ENCODE measurements at places on chromosomes 4 and X.

GRCh38 chrX:17414027-17414658, 39.1 kb downstream of the NHS start:
- no peak for DNase-seq
- no peak overlapping the region for H3K4me3 ChIP-seq
- H3K27ac ChIP-seq = no peak overlapping the region
- no peaks in the 10 kb centered on the region for H3K36me3 ChIP-seq
- H3K4me1 ChIP-seq = no peaks in the 10 kb centered on the region
- H3K27me3 ChIP-seq = no peaks in the 10 kb centered on the region

GRCh38 chrX:136262812-136263315, 11.7 kb upstream of the MAP7D3 start:
- no peak overlapping the region for H3K4me3 ChIP-seq
- H3K27ac ChIP-seq = peak overlapping the region; percentile 73
- H3K4me1 ChIP-seq = peaks cover 19% of the 10 kb centered on the region

- peaks cover 20% of the 10 kb centered on the region for H3K4me1 ChIP-seq
- H3K27me3 ChIP-seq = peaks cover 8% of the 10 kb centered on the region
Observed at GRCh38 chrX:103254171-103254824, 657 bp downstream of the TCEAL8 start.

- H3K27me3 ChIP-seq = no peaks in the 10 kb centered on the region
- no peaks in the 10 kb centered on the region for H3K36me3 ChIP-seq
- no peak overlapping the region for H3K27ac ChIP-seq
- no peak overlapping the region for H3K4me3 ChIP-seq
Observed at GRCh38 chr4:41590591-41590990, 52.6 kb downstream of the LIMCH1 start.

- peaks cover 4% of the 10 kb centered on the region for H3K4me1 ChIP-seq
- H3K27me3 ChIP-seq = peaks cover 49% of the 10 kb centered on the region
- H3K27ac ChIP-seq = peak within 1 kb of the TSS; percentile 4
- H3K36me3 ChIP-seq = no peaks in the 10 kb centered on the region
- no peak within 1 kb of the TSS for H3K4me3 ChIP-seq
Observed at GRCh38 chr4:65670331-65671031, at the start of gene EPHA5. Gene EPHA5, minus strand, starts transcription at chr4:65670489. Its CDS starts 747 bp downstream, at chr4:65669742.

GRCh38 chr4:6955261-6955911, 45.8 kb downstream of the TBC1D14 start:
- H3K27me3 ChIP-seq = no peaks in the 10 kb centered on the region
- no peak for DNase-seq
- no peaks in the 10 kb centered on the region for H3K36me3 ChIP-seq
- H3K4me1 ChIP-seq = peaks cover 24% of the 10 kb centered on the region

- no peaks in the 10 kb centered on the region for H3K4me1 ChIP-seq
- H3K36me3 ChIP-seq = no peaks in the 10 kb centered on the region
- no peak overlapping the region for H3K4me3 ChIP-seq
Observed at GRCh38 chrX:87578978-87579377, 61.4 kb downstream of the KLHL4 start.

- no peaks in the 10 kb centered on the region for H3K27me3 ChIP-seq
- H3K4me1 ChIP-seq = peaks cover 63% of the 10 kb centered on the region
- peak overlapping the region; percentile 97 for H3K27ac ChIP-seq
- peaks cover 4% of the 10 kb centered on the region for H3K36me3 ChIP-seq
Observed at GRCh38 chr4:56757821-56758411, 63.6 kb downstream of the SPINK2 start.

- peaks cover 28% of the 10 kb centered on the region for H3K4me1 ChIP-seq
- no peak for DNase-seq
- H3K27ac ChIP-seq = peak overlapping the region; percentile 80
Observed at GRCh38 chr4:153205757-153206156, 1.5 kb downstream of the TRIM2 start.

- H3K27me3 ChIP-seq = peaks cover 2% of the 10 kb centered on the region
- no peak overlapping the region for H3K4me3 ChIP-seq
- no peaks in the 10 kb centered on the region for H3K4me1 ChIP-seq
- no peaks in the 10 kb centered on the region for H3K36me3 ChIP-seq
- no peak overlapping the region for H3K27ac ChIP-seq
Observed at GRCh38 chr4:47278631-47279030, 184.9 kb downstream of the COMMD8 start.

DNA sequence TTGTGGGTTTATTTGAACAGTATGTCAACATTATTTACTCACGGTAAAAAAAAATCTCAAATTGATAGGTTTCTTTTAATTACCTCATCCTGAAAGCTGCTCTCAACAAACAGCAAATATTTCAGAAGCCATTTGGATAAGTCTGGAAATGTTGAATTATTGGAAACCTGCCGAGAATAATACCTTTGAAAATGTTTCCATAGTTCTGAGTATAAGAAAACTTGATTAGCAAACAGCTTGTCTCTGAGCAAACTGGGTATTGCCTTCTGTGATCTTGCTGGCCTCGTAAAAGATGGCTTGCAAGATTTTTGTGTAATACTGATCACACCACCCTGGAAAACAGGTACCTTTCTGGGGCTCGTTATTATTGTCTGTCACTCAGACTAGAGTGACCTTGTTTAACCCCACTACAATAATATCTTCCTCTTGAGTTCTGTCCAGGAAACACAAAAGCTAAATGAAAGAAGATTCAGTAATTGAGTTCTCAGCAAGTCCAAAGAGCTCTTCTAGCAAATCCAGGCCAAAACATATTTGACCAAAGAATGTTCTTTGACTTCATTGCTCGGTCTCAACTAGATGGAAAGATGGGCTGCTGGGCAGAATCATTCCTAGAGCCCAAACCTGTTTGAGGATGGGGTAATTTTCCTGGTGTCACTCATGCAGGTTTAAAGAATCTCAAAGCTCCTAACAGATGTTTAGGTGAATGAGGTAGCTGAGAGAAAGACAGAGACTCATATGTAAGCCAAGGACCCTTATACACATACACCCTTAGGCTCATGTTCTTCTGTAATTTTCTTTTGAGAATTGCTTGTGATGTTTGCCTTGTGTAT, 255.6 kb upstream of the JADE1 start:
- peaks cover 13% of the 10 kb centered on the region for H3K4me1 ChIP-seq
- DNase-seq = no peak
- peak overlapping the region; percentile 93 for H3K27ac ChIP-seq
- H3K27me3 ChIP-seq = peaks cover 23% of the 10 kb centered on the region
- peak overlapping the region; percentile 92 for H3K4me3 ChIP-seq

DNA sequence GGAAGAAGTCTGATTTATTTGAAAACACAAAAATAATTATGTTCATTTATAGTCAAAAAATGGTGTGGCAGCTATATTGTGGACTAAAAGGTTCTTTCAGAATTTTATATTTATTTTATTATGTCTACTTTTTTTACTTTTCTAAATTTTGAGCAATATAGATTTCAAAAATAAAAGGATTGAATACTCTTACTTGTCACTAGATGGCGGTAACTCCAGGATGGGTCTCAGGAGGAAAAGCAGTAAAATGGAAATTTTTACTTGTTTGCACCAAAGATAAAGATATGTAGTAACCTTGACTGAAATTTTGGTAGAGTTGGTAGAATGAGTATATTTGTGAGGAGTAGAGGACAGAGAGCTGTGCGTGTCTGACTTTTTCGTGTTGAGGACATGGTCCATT, 14.5 kb upstream of the DACH2 start:
- DNase-seq = no peak
- H3K27ac ChIP-seq = no peak overlapping the region
- H3K27me3 ChIP-seq = no peaks in the 10 kb centered on the region
- H3K4me1 ChIP-seq = no peaks in the 10 kb centered on the region

GRCh38 chr4:74431113-74431826, 13.7 kb upstream of the AREG start:
- no peak overlapping the region for H3K27ac ChIP-seq
- H3K4me1 ChIP-seq = no peaks in the 10 kb centered on the region
- H3K4me3 ChIP-seq = no peak overlapping the region
- no peak for DNase-seq
- no peaks in the 10 kb centered on the region for H3K36me3 ChIP-seq

DNA sequence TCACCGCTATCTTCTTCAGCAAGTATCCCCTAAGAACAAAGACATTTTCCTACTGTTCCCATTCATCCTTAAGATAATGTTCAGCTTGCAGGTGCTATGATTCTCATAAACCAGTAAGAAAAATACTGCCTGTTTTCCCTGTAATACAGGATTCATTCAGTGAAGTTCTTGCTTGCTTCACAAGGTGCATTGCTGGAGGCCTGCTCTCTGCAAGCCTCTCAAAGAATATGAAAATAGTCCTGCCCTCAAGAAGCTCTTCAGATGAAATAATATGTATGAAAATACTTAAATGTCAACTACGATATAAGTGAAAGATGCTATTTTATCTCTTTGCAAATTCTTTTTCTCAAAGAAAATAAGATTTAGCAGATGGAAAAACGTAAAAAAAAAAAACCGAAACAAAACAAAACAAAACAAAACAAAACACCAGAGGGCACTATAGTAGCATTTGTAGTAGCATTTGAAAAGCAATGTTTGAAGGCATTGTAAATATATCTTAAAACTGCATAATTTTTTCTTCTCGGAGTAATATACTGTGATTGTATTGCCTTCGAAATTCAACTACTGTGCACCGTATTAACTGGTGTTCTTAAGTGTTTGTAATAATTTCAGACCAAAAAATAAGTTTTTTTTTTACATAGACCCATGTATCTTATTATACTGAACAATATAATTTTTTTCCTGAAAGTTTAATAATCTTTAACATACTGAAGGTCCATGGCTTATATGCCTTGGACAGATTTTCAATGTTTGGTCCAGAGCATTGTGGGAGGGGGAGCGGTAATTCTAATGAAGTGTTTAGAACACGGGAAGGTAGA, 26.0 kb downstream of the ADH4 start:
- H3K4me3 ChIP-seq = no peak overlapping the region
- no peak overlapping the region for H3K27ac ChIP-seq
- DNase-seq = no peak
- no peaks in the 10 kb centered on the region for H3K4me1 ChIP-seq

GRCh38 chrX:124736553-124737270, 390.3 kb downstream of the SH2D1A start:
- DNase-seq = peak; percentile 81
- H3K27ac ChIP-seq = peak overlapping the region; percentile 95
- peaks cover 15% of the 10 kb centered on the region for H3K36me3 ChIP-seq

DNA sequence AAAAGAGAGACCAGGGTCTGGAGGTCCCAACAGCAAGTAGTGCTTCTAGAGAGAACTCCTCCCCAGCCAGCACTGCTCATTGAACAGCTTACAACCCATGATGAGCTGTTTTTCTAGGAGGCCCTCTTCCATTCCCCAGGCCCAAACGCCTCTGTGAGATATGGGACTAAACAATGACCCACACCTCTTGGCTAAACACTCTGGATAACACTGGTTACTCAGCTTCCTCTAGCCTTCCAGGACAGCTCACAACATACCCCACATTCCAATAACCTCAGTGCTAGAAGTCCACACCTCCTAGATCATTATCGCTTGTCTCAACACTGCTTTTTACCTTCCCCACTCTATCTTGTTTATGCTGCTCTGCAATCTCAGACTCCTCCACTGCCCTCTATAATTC, 35.4 kb upstream of the PGRMC2 start:
- H3K36me3 ChIP-seq = no peaks in the 10 kb centered on the region
- no peaks in the 10 kb centered on the region for H3K4me1 ChIP-seq
- H3K27me3 ChIP-seq = no peaks in the 10 kb centered on the region
- no peak overlapping the region for H3K27ac ChIP-seq
- no peak for DNase-seq

DNA sequence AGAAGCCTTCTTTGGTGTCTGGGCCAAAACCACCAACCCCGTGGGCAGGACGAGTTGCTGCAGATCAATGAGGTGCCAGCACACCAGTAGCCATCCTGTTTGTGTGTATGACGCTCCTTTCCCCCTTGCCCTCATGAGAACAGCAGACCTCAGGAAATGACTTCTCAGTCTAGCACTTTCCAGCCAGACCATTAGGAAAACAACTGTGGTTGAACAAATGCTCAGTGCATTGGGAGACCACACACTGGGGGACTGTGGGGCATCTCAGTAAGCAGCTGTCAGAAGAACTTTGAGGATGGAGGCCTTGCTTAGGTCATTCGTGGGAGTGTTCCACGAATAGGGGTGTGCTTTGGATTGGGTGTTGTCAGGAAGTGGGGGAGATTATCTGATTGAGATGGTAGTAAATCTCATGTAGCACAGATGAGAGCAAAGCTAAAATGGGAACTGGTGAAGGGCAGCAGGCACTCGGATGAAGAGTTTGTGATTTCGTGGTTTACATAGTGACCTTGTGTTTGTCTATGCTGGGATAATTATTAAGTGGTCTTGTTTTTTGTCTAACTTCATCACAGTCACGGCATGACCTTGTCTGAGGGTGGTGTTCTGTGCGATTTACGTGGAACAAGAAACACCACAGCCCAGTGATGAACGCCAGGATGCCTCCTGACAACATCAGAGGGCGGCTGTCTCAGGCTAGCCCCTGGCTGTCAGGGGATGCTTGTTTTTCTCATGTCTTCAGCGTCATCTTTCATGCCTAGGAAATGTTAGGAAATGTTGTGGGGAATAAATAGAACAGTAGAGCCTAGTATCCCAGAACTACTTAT, 70.1 kb downstream of the USP46 start:
- no peak overlapping the region for H3K4me3 ChIP-seq
- DNase-seq = peak; percentile 8
- H3K36me3 ChIP-seq = peaks cover 5% of the 10 kb centered on the region

GRCh38 chr4:94947681-94948108, 189.9 kb downstream of the BMPR1B start:
- no peaks in the 10 kb centered on the region for H3K36me3 ChIP-seq
- no peaks in the 10 kb centered on the region for H3K27me3 ChIP-seq
- H3K4me3 ChIP-seq = no peak overlapping the region
- DNase-seq = no peak
- no peaks in the 10 kb centered on the region for H3K4me1 ChIP-seq

GRCh38 chr4:153512162-153512852, 46.1 kb downstream of the TMEM131L start:
- H3K4me3 ChIP-seq = no peak overlapping the region
- H3K27ac ChIP-seq = no peak overlapping the region
- peaks cover 38% of the 10 kb centered on the region for H3K36me3 ChIP-seq

DNA sequence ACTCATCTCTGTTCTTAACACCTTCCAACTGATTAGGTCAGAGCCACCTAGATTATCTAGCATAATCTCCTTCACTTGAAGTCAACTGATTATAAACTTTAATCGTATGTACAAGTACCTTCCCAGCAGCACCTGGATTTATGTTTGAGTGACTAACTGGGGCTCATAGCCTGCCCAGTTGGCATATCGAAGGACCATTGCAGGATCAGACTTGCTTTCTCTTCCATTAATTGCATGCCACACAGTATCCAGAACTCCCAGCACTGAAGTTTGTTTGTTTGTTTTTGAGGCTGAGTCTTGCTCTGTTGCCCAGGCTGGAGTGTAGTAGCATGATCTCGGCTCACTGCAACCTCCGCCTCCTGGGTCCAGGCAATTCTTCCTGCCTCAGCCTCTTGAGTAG, 27.9 kb downstream of the GRK4 start:
- no peak for DNase-seq
- peaks cover 8% of the 10 kb centered on the region for H3K27me3 ChIP-seq
- no peaks in the 10 kb centered on the region for H3K36me3 ChIP-seq

DNA sequence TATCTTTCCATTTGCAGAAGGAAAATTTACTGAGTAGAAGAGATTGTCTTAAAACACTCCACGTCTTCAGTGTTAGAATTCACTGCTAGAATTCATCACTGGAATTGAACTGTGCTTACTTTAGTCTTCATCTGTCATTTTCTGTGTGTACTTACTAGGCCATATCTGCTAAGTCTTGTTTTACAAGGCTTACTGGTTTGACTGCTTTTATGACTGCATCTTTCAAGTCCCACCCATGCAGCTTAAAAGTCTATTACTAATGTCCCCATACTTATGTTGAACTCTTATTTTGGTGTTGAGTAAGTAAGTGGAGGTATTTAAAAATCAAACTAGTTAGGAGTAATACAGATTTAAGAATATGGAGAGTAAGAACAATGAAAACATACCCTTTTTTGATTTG, 14.6 kb downstream of the CLCN3 start:
- peaks cover 35% of the 10 kb centered on the region for H3K36me3 ChIP-seq
- H3K4me3 ChIP-seq = no peak overlapping the region
- no peaks in the 10 kb centered on the region for H3K27me3 ChIP-seq
- no peak for DNase-seq
- H3K4me1 ChIP-seq = peaks cover 11% of the 10 kb centered on the region

Measured in activated CD4-positive, alpha-beta T cell treated with anti-CD3 and anti-CD28 coated beads, Interleukin-2, amount 10 ng/mL, durations not matched to agents 7 days and 5 days (primary cell).